ENCODE measurements at places on chromosomes 5 and 9. TPM values are rescaled to one million over a fixed set of nuclear protein-coding genes. Genes with fewer than 3 reads are reported as not detected.

DNA sequence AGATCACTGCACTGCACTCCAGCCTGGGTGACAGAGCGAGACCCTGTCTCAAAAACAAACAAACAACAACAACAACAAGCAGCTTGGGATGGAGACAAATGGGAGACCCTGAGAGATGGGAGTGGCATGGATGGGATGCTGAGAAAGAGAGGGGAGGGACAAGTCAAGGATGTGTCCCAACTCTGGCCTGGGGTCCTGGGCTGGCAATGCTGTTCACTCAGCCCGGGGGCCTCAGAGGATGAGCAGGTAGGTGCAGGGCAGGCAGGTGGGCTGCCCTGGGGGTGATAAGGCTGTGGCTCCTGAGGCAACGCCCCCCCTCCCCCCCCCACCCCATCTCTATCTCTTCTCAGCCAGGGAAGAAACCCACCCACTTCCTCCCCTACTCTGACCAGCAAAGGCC, 123.0 kb downstream of the LHX2 start:
- no peak for DNase-seq

Gene ZDHHC11B
- total RNA-seq: 0.31 TPM

- DNase-seq: peak; percentile 58
Measured at GRCh38 chr5:168023191-168023590, 268.3 kb upstream of the WWC1 start.

DNA sequence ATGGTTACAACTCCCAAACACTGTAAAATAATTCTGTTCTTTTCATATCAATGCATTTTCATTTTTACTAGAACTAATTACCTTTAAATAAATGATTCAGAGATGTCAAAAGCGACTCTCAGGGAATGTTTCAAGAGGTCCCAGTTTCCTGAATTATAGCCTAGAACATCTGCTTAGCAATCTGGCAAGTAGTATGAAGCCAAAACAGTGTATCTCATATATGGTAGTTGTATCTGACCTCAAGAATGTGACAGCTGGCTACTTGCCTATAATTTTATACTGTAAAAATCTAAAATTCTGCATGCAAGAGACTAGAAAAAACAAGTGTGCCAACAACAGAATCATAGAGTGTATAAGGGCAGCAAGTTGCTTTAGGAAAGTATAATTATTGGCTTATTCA, 187.7 kb upstream of the POU5F2 start:
- DNase-seq: peak; percentile 25

DNA sequence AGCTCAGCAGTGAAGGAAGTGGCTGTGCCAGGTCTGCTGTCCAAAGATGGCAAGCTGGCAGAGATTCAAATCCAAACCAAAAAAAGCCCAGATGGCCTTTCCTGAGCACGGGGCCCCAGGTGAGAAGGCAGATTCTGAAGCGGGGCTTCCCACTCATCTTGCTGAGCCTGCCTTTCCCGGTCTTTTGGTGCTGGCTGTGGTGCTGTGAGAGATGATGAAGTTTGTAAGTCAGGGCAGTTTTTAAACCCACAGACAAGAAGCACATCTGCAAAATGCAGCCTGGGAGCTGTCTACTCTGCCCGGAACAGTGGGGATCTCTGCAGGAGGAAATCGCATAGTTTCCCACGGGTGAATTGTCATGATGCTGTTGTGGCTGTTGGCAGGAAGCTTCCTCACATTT, 85.0 kb upstream of the IRX4 start:
- peak; percentile 75 for DNase-seq

DNA sequence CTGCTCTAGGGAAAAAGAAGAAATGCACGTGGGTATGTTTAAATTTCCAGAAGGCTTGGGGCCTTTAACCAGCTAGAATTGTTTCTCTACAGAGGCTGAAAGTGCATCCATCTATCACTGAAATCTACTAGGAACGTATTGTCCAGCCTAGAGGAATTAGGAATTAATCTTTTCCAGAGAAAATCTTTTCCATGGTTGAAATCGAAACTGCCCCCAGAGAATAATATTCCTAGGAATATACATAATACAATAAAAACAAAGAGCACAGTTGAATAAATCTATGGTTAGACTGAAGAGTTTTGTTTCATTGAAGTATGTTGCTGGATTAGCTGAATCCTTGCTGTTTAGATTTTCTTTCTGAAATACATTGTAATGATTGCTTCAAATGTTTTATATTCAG, 378.5 kb downstream of the PLK2 start:
- no peak for DNase-seq

GRCh38 chr9:13568841-13569601, 289.5 kb upstream of the MPDZ start:
- DNase-seq: peak; percentile 32

GRCh38 chr9:108439947-108440346, 415.8 kb downstream of the ACTL7B start:
- no peak for DNase-seq

DNA sequence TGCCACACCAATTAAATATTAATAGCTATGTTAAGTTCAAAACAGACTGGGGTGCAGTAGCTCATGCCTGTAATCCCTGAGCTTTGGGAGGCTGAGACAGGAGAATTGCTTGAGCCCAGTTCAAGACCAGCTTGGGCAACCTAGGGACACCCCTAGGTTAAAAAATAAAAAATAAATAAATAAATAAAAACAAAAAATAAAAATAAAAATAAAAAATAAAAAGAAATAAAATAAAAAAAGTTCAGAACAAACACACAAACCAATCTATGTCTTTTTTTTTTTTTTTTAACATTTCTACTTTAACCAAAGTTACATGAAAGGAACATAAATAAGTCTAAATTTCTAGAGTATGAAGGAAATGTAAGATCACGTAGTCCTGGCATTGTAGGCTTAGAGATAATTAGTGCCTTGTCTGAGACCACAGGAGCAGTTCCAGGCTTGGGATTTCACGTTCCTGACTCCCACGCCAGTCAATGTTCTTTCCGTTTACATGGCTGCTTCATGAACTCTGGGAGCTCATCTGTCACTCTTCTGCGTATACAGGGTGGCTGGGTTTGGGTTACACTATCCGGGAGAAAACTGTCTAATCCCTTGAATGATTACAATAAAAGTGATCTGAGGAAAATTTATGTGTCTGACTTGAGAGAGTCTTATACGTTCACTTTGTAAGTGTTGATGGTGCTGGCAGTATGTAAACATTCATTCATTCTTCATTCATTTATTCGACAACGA, 85.2 kb downstream of the KIAA1958 start:
- no peak for DNase-seq

- no peak for DNase-seq
Measured at GRCh38 chr9:125468646-125469045, 207.0 kb downstream of the GAPVD1 start.

Gene OLFML2A
- total RNA-seq: 9.4 TPM

Data from G401 (cell line).